HuH-7 (cell line): ENCODE measurements at places on chromosomes 11 and 22.

DNA sequence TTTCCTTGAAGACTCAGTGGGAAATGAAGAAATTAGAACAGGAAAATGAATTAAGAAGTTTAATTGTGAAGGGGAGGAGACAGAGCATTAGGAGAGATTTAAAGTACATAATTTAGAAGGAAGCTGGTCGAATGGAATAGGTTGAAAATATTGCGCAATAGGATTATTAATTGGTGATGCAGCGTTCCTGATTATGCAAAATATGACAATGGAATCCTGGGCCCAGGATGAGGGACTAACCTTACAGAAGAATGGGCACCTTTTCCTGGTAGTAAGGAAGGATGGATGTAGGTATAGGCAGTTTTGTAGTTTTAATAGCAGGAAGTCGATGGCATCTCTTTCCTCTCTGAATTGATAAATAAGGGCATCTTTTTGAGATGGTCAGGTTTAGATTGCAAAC lies 7.8 kb downstream of the TTC12 start:
- no peak for DNase-seq

DNA sequence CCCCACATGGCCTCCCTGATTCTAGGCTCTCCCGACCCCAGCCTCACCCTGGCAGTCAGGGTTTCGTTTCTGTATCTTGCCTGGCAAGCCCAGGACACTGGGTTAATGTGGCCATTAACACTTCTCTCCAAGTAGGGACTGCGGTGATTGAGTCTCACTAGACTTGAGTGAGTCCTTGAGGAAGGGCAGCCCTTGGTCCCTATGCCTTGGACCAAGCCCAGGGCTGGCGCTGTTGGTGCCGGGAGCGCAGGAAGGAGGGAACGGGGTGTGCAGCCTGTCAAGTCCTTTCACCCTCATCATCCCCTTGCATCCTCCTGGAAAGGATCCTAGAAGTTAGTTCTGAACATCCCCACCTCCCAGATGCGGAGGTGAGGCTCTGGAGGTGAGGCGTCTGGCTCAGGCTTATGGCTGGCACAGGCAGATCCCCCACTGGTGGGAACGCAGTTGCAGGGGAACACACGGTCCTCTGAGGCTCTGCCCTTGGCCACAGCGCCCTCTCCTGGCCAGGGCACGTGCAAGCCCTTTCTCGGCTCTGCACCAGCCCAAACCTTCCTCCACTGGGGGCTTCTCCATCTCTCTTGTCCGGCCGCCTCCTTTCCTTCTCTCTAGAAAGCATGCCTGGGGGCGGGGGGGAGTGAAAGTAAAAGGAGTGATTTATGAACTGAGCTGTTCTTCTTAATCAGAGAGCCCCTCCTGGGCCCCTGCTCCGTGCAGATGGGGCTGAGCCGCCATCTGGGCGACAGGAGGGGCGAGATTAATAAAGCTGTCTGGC lies 56.7 kb downstream of the TP53I11 start:
- peak; percentile 89 for DNase-seq

- DNase-seq = no peak
Observed at GRCh38 chr11:5524756-5525155, 8.3 kb upstream of the UBQLNL start.

GRCh38 chr11:73760135-73760678 lies 667 bp downstream of the RAB6A start:
- no peak for DNase-seq

GRCh38 chr11:43866520-43866919 lies 14.1 kb upstream of the ALKBH3 start:
- no peak for DNase-seq

GRCh38 chr11:61007956-61008896 lies 36.7 kb downstream of the CD6 start:
- DNase-seq = no peak

GRCh38 chr11:134633276-134633675 lies 221.2 kb upstream of the B3GAT1 start:
- no peak for DNase-seq

- DNase-seq = no peak
Observed at GRCh38 chr22:46538814-46539160, 1.4 kb upstream of the CELSR1 start.

- DNase-seq = no peak
Observed at GRCh38 chr11:47220401-47220821, 5.6 kb downstream of the DDB2 start.

DNA sequence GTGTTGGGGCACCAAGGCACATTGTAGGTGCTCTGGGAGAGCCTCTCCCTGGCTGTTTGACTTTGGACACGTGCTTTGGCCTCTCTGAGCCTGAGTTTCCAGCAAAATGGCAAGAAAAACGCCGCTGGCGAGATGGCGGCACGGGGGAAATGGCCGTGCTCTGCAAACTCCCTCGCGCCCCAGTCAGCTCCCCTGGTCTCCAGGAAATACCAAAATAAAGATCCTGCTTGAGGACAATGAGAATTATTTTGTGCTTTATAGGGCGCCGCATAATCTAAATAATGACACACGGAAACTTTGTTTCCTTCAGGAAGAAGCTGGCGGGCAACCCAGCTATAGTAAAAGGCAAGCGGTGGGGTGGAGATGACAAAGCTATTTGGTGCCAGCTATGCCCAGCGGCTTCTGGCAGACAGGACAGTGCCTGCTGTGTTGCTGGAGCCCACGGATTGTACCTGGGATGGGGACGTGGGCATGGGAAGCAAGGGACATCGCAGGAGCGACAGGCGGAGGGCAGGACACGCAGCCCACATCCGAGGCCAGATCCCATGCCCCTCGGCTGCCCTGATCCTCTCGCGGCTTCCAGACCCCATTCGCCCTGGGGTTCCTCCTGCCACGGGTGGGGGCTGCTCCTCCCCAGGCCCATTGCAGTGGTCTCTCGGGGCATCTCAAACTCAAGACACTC lies 26.3 kb upstream of the RFPL3 start:
- DNase-seq = no peak

DNA sequence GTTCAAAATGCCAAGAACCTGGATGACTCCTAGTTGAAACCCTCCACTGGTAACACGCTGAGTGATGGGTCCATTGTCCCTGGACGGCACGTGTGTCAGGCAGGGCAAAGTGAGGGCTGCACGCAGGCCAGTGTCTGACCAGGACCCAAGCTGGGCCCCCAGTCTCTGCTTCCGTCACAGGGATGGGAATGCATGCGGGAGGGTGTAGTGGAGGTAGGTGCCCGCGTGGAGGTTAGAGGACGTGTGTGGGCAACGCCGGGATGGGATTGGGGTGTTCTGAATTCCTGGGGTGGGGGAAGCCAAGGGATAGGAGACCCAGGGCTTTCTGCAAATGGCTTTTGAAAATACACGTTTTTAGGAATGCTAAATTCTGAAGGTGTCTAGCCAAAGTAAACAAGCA lies 943.3 kb downstream of the BRD1 start:
- DNase-seq = no peak

GRCh38 chr11:93545566-93545965 lies 2.4 kb upstream of the SMCO4 start:
- no peak for DNase-seq

- DNase-seq = no peak
Observed at GRCh38 chr11:30348035-30348434, 25.1 kb downstream of the ARL14EP start.

- no peak for DNase-seq
Observed at GRCh38 chr22:47094861-47095330, 332.4 kb downstream of the TBC1D22A start.

- no peak for DNase-seq
Observed at GRCh38 chr11:129308241-129308865, 67.3 kb upstream of the BARX2 start.

- DNase-seq = no peak
Observed at GRCh38 chr11:2775626-2776350, 76.0 kb upstream of the KCNQ1OT1 start.

DNA sequence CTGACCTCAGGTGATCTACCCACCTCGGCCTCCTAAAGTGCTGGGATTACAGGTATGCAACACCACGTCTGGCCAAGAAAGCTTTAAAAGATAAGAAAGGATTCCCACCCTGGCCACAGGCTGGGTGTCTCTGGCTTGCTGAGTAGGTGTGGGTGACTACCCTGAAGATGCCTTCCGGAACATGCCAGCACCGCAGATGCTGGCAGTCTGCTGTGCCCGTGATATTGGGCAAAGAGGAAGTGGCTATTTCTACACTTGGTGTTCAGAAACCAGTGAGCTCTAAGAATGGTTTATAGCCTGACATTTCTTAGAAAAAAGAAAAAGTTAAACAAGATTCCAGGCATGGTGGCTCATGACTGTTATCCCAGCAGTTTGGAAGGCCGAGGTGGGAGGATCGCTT lies 6.1 kb downstream of the MRPL11 start:
- DNase-seq = no peak

GRCh38 chr11:109993786-109994185 lies 99.4 kb upstream of the ZC3H12C start:
- DNase-seq = no peak

DNA sequence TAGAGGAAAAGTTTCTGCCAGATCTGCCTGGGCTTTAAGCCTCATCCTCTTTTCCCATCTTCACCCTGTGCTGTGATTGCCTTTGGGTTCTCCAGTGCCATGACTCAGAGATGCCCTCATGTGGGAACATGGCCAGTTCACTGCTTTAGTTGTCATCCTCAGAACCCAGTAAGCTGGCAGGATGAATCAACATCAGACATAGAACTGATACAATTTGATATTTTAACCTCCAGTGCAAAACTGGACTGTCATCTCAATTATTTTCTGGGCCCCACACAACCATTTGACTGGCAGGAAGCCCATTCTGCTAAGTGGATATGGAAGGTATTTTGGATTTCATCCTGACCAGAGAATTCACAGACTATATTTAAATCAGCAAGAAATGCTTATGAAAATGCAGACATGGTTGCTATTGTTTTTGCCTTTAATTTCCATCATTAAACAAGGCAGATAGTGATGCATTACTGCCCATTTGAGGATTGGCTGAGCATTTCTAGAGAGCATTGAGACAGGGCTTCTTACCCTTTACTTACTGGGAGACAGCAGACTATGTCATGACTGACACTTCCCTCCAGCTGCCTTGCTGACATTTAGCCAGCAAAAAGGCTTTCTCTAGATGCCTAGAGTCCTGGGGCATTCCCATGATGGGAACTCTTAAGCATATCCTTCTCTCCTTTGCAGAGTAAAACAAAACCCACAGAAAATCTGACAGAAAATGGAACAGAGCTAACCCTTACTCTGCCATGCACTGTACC lies 327.1 kb upstream of the MTNR1B start:
- DNase-seq = no peak

- DNase-seq = no peak
Observed at GRCh38 chr22:48106215-48106614, 1343.8 kb downstream of the TBC1D22A start.

GRCh38 chr11:47551086-47551485 lies 1.8 kb downstream of the CELF1 start:
- DNase-seq = peak; percentile 39

- peak; percentile 77 for DNase-seq
Observed at GRCh38 chr22:39215426-39216142, 29.2 kb downstream of the PDGFB start.

- no peak for DNase-seq
Observed at GRCh38 chr11:20193307-20193706, 33.0 kb upstream of the DBX1 start.

DNA sequence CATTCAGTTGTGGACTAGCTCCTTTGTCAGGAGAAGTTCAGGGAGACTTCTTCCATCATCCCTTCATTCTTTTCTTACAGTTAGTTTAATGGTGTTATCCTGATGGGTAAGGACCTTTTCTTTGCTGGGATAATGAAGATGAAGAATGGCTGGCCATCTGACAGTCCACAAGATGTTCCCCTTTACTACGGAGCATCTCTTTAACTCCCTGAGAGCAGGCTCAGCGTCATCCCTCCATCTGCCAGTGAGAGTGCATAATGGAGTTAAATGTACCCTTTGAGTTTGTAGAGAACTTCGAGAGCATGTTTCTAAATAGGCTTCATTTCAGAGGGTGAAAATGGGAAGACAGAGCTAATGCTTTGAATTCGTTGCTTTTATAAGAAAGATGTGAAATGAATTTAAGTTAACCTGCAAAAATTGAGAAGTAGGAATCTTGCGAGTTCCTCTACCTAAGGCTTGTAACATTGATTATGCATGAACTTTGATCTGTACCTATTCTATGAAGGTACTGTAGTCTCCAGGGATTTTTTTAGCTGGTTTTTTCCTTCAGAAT lies 1.7 kb downstream of the EP300 start:
- peak; percentile 43 for DNase-seq

- no peak for DNase-seq
Observed at GRCh38 chr22:46491946-46492345, 45.5 kb downstream of the CELSR1 start.

DNA sequence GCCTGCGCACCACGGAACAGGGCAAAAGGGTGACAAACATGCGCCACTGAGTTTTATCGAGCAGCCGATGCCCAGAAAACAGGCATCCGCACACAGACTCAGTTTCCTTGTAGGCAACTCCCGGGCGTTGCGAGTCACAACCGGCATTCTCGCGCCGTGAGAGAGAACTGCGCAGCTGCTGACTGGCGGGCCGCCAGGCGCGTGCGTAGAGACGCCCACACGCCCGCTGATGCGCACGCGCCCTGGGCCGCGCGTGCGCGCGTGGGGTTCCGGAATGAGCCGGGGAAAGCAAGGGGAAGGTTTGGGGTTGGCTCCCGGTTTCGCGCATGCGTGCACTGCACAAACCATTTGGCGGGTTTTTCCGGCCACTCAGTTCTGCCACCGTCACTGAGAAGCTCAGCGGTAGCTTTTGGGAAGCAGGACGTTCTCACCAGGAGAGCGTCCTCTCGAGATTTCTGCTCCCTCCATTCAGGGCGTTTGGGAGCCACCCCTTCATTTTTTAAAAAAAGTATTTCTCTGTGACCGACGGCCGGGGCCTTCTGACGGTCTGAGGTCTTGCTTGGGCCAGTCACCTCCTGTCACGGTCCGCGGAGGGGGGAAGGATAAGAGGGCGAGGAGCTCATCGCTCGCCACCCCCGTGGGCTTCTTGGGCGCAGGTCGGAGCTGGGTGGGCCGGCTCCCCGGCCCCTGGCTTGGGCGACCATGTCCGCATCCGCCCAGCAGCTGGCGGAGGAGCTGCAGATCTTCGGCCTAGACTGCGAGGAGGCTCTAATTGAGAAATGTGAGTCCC lies at the start of gene POLA2:
TSS of gene POLA2 (plus strand) at position 372 of the 790 bp plus-strand sequence. CDS start at position 703, 331 bp downstream.
- peak; percentile 95 for DNase-seq
